ENCODE measurements at places on chromosomes 7 and 10. TPM values are rescaled to one million over a fixed set of nuclear protein-coding genes. Genes with fewer than 3 reads are reported as not detected.

GRCh38 chr10:109946680-109947079 lies 23.4 kb upstream of the XPNPEP1 start:
- DNase-seq = no peak

GRCh38 chr10:75403939-75404814 lies 2.6 kb upstream of the ZNF503 start:
- DNase-seq = no peak

DNA sequence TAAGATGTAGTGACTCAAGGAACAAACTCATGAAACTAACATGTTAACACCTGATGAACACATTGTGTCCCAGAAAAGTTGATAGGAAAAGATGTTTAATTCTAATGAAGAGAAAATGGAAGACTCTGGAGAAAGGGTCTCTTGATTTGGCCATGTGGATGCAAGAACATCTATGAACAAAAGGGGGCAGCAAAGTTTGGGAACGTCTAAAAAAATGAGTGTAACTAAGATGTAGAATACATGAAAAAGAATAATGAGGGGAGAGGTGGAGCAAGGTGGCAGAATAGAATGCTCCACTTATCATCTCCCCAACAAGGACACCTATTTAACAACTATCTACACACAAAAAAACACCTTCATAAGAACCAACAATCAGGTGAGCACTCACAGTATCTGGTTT lies 805.1 kb downstream of the TNS3 start:
- DNase-seq = peak; percentile 17

DNA sequence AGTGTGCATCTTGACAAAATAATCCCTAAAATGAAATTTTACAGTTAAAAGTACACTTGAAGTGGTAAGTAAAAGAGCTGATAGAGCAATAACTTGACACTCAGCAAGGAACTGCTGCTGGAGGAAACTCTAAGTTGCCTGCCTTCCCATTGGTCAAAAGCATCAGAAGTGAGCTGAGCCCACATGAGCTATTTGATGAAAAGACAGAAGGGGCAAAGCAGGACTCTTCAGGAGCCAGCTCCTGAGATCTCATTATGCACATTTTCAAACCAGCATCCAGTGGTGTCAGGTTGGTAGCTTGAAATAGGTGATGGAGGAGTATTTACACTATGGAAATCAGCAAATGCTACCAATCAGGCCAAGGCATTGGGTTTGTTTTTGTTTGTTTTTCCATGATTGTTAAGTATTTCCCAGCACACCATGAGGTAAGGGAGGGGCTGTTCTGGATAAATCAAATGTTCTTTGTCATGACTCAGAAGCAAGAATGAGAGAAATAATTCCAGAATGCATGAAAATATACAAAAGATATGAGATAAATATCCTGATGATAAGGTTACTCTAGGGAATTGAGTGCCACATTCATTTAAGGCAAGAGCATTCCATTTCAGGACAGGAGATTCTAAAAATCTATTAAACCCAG lies 316.6 kb downstream of the SNX13 start:
- no peak for DNase-seq

- DNase-seq = peak; percentile 2
Observed at GRCh38 chr7:39353615-39354376, 212.4 kb upstream of the YAE1 start.

DNA sequence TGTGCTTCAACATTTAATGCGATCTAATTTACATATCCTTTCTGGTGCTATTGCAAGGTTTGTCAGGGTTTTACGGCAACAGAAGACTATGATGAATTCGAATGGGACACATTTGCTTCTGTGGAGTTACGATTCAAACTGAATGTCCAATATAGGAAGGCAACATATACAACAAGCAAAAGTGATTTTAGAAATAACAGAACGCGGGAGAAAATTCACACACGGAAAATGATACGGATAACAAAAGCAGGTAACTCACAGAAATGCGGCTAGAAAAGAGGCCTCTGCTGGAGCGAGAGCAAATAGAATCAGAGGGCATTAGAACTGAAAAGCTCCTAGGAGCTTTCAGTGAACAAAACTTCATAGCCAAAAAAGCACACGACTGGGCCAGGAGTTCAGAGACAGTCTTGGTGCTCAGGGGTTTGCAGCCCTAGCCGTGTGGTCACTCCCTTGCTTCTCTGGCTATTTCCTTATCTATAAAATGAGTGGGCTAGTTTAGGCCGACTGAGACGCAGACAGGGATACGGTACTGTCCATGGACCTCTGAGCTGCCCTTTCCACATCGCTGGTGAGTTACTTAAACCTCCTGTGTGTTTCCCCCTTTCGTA lies 557 bp upstream of the TAX1BP1 start:
- DNase-seq = peak; percentile 6

DNA sequence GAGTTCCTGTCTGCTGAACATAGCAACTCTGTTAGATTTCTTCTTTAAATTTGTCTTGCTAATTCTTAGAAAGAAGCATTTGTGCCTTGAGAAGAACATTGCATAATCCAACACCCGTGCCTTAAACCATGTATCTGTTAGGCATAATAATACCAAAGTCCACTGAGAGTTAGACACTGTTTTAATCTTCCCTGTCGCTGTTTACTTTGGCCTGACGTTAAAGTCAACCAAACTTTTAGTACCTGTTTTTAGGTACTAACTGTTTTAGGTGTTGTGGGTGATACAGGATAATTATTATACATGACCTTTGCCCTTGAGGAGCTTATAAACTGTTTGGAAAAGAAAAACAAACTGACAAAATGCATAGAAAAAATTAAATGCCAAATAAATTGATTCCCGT lies 43.6 kb downstream of the KLHDC10 start:
- DNase-seq = no peak

DNA sequence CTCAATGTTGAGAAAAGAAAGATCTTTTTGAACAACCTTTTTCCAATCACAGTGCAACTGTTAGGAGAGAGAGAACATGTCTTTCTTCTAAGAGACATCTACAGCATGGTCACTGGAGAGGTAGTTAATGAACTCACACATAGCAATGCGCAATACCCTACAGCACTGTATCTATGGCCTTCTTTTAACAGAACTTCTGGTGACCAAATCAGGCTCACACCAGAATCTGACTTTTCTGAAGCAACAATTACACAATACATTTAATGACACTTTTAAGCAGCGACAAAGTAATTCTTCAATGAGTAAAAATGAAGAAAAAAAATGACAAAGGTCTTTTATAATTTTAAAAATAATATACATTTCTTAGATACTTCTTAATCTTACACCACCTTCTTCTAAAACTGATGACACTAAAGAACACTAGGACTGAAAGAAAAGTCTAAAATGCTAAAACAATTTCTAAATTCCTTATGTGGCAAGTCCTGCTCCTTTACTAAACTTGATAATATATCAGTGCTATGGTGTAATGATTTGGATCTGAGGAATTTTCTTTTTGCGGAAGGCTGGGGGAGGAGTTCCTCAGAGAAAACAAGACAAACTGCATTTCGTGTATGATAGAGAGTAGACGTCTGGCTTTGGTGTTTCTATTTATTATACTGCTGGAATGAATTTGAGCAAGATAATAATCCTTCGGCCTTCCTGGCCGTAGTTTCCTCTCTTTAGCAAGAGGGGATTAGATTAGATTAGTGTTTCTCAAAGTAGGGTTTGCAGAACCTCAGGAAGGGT lies 166.3 kb downstream of the ZNF438 start:
- no peak for DNase-seq

- no peak for DNase-seq
Observed at GRCh38 chr7:136018104-136018503, 40.9 kb upstream of the MTPN start.

DNA sequence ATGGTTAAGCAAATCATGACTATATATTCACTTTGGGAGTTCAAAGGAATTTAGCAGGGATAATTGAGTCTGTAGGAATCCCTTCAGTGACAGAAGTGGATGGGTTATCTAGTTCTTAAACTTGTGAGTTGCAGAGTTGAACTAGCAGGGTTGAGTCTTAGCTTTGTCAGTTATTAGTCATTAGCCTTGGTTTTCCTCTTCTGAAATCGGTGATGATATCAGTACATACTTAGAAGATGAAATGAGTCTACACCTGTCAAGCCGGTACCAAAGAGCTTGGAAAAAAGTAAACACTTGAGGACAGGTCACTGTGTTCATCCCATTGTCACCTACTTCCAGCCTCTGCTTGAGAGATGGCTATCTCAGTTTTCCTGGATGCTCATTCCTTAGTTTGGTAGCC lies 73.5 kb downstream of the BUB3 start:
- DNase-seq = no peak

DNA sequence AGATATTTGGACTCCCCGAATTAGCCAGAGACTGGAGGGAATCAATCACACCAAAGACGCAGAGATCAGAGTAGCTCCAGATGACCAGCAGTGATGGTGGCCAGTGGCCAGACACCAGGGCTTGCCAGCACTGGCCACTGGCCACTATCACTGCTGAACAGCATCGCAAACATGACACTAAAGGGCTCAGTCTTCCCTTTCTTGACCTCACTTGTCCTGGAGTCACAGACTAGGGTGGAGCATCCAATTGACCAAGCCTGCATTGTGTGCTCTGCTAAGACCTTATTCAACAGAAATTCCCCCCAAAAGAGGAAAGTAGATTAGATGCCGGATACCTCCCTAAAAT lies 234.7 kb downstream of the CREB5 start:
- DNase-seq = no peak

Gene SPDYE11
- not detected for total RNA-seq

Gene CYP26C1
- 0.77 TPM for total RNA-seq

Gene PLXNA4
- 15.4 TPM for total RNA-seq

Gene CALML5
- not detected for total RNA-seq

Gene GHITM
- 208 TPM for total RNA-seq

Gene PVRIG
- total RNA-seq = not detected

Gene CLEC5A
- total RNA-seq = not detected

Gene RADIL
- total RNA-seq = 1.7 TPM

Gene TAS2R41
- not detected for total RNA-seq
